ENCODE measurements at places on chromosomes 16 and 17.

DNA sequence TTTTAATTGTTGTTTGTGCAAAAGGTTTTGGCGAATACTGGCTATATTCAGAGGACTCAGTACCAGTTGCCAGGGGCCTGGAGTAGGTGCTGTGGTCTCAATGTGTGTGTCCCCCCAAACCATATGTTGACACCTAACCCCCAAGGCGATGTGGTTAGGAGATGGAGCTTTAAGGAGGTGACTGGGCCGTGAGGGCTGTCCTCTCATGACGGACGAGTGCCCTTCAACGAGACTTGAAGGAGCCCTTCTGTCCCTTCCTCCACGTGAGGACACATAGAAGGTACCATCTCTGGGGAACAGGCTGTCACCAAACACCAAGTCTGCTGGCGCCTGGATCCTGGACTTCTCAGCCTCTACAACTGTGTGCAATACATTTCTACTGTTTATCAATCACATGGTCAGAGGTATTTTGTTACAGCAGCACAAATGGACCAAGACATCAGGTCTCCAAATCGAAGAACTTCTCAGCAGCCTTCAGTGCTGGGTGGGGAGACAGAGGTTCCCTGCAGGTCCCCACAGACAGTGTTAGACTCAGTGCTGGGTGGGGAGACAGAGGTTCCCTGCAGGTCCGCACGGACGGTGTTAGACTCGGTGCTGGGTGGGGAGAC, 24.8 kb upstream of the METRNL start:
- DNase-seq, result no peak

DNA sequence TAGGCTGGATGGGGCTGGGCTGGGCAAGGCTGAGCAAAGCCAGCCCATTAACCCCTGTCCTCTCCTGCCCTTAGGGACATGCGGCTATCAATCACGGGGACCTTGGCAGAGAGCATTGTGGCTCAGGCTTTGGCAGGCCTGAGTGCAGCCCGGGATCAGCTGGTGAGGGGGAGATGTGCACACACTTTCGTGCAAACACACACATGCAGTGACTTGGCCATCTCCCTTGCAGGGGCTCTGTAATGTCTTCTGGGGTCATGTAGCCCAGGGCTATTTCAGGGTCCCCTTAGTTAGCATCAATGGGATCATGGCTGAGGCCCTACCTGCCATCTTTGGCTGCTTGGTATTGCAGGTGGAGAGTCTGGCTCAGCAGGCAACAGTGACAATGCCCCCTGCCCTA, 6.9 kb downstream of the CARMIL2 start:
- no peak for DNase-seq

DNA sequence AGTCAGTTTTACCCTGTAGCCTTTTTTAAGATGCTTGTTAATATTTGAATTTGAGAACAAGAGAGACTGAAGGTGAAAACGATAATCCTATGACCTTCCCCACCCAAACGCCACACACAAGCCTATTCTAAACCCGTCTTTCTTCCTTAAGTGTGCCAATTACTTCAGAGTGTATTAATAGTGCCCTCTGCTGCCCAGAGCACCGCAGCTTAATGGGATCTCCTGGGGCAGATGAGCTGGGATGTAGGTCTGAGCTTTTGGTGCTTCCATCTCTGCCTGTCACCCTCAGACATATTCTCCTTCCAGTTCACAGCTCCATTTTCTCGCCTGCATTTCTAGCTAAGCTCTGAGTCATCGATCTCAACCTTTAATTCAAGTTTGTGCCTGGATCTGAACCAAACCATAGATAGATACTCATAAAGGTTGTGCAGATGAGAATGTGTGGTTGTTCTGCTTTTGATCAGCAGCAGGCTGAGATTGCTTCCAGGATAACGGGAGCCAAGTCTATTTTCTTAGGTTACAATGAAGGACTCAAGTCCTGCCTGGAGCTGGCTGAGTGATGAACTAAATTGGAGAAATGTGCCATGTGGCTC, 46.4 kb upstream of the CDH13 start:
- no peak for DNase-seq

GRCh38 chr17:55427587-55427882, 5.9 kb upstream of the MMD start:
- no peak for DNase-seq

GRCh38 chr17:68771867-68772515, 170.8 kb upstream of the FAM20A start:
- no peak for DNase-seq

DNA sequence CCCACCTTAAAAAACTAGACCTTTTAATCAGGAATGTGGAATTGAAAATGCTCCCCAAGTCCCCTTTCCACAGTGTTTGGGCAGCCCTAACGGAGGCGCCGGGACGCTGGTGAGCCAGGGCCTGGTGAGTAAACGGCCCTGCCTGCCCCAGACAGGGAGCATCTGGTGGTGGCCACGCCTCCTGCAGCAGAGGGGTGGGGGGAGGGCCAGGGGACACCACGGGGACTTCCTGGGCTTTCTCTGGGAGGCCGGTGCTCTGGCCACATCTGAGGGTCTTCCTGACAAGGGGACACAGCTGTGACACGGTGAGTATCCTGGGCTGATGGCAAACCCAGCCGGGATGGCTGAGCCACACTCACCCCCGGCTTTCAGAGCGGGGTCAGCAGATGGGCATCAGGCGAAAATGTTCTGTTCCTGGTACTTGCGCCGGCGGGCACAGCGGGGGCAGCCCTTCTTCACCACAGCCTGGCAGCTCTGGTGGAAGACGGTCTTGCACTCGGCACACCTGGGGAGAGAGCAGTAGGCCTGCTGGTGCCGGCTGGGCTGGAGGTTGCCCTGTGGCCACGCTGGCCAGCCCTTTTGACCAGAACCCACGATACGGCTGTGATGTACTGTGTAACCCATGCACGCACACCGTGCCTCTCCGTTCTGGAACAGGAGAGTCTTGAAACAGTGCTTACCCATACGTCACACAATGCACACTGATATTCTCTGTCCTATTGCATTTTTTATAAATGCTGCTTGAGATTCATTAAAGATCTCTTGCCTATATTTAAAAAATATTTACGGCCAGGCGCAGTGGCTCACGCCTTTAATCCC, 5.0 kb upstream of the ARHGAP27 start:
- no peak for DNase-seq

DNA sequence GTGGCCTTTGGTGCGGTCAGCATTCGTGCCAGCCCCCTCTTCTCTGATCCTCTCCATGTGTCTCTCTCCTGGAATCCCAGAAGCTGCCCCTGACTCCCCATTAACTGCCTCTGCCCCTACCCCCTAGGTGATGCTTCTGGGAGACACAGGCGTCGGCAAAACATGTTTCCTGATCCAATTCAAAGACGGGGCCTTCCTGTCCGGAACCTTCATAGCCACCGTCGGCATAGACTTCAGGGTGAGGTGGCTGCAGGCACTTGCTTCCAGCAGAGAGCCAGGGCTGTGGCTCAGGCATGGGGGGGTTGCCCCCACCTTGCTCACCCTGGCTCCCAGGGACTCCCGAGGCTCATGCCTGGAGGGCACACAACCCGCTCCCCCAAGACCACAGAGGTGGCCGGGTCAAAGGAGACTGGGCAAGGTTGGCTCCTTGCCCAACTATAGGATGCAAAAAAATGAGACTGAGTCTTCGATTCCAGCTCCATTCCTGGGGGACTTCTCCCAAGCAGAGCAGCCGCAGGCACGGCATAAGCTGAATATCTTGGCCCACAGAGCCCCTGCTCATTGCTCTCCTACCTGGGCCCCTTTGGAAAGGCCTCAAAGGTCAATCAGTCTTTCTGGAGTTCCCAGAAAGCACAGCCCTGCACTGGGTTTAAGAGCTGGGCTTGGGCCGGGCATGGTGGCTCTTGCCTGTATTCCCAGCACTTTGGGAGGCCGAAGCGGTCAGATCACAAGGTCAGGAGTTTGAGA, 3.8 kb downstream of the RAB37 start:
- DNase-seq, result no peak
